AG04450 (cell line): ENCODE measurements at places on chromosomes 5 and 9. TPM values are rescaled to one million over a fixed set of nuclear protein-coding genes. Genes with fewer than 3 reads are reported as not detected.

Gene IFNA16
- polyA plus RNA-seq = not detected in 2 replicates

Gene GPR21
- 0.35 TPM in 1 of 2 replicates, not detected in the other for polyA plus RNA-seq

Gene EQTN
- not detected in 2 replicates for polyA plus RNA-seq

Gene LCN1
- polyA plus RNA-seq = not detected in 2 replicates

Gene JAKMIP2
- 0.02 and 0.19 TPM in 2 replicates for polyA plus RNA-seq
